Stomach (tissue), 19 donors: ENCODE measurements at places on chromosomes 16 and 17. TPM values are rescaled to one million over a fixed set of nuclear protein-coding genes. Genes with fewer than 3 reads are reported as not detected.
A peak's percentile ranks its signal among the peaks of the same experiment; 100 is the strongest.

- peaks cover 5% of the 10 kb centered on the region for H3K27me3 ChIP-seq
- peaks cover 8% of the 10 kb centered on the region for H3K4me1 ChIP-seq
- peak overlapping the region; percentile 22 for H3K4me3 ChIP-seq
These were observed 44.0 kb downstream of the PRAC1 start for GRCh38 chr17:48678141-48678971.

The IRF8 gene
- 49.8 TPM for total RNA-seq

- H3K4me3 ChIP-seq = no peak overlapping the region
- H3K36me3 ChIP-seq = no peaks in the 10 kb centered on the region
- peaks cover 7% of the 10 kb centered on the region for H3K27me3 ChIP-seq
- H3K4me1 ChIP-seq = no peaks in the 10 kb centered on the region
These were observed 241.6 kb upstream of the SALL1 start for GRCh38 chr16:51392521-51393187.

- H3K4me3 ChIP-seq = peak overlapping the region; percentile 61
- peaks cover 28% of the 10 kb centered on the region for H3K27me3 ChIP-seq
These were observed 1.6 kb downstream of the FAM20A start for GRCh38 chr17:68599552-68600066.

- no peak overlapping the region for H3K27ac ChIP-seq
- H3K4me3 ChIP-seq = no peak overlapping the region
- no peaks in the 10 kb centered on the region for H3K4me1 ChIP-seq
- DNase-seq = no peak
These were observed 165.6 kb downstream of the IRX3 start for GRCh38 chr16:54120846-54121480.

GRCh38 chr17:7508846-7509245 is 24.7 kb downstream of the POLR2A start:
- H3K27me3 ChIP-seq = no peaks in the 10 kb centered on the region
- no peak for DNase-seq
- H3K4me1 ChIP-seq = no peaks in the 10 kb centered on the region
- H3K27ac ChIP-seq = no peak overlapping the region
- peaks cover 100% of the 10 kb centered on the region for H3K36me3 ChIP-seq
- H3K4me3 ChIP-seq = no peak overlapping the region

DNA sequence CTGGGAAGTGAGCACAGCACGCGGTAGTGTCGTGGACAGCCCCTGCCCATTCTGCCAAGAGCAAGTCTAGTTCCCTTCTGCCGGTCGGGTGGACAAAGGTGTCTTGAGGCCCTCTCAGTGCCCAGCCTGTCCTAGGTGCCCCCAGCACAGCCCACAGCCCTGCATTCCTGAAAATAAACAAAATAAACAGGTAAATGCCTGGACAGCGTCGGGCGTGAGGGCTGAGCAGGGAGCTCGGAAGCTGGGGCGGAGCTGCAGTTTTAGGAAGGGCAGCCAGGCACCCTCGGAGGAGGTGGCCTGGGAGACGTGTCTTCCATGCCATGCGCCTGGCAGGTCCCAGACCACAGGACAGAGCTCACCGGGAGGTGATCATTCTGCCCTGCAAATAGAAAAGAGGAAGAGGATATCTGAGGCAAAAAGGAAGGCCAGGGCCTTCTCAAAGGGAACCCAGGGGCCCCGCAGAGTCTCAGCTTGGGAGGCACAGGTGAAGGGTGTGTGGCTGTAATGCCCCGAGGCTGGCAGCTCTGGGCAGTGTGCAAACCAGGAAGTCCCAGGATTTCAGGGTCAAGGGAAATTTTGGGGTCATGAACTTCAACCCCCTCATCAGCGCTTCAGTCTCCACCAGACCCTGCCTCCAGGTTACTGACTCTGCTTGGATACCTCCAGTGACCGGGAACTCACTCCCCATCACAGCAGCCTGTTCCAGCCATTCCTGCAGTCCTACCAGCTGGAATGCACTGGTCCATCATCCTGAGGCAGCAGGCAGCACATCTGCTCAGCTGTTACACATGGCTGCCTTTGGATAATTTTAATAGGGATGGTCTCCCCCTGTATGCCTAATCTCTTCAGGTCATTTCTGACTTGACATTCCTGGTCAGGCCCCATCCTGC is 1.7 kb downstream of the ZNF469 start:
- no peak overlapping the region for H3K4me3 ChIP-seq
- H3K4me1 ChIP-seq = peaks cover 42% of the 10 kb centered on the region
- peaks cover 77% of the 10 kb centered on the region for H3K27me3 ChIP-seq

The ATP2A1 gene
- not detected for total RNA-seq
